ENCODE measurements at places on chromosomes 3 and 15.

DNA sequence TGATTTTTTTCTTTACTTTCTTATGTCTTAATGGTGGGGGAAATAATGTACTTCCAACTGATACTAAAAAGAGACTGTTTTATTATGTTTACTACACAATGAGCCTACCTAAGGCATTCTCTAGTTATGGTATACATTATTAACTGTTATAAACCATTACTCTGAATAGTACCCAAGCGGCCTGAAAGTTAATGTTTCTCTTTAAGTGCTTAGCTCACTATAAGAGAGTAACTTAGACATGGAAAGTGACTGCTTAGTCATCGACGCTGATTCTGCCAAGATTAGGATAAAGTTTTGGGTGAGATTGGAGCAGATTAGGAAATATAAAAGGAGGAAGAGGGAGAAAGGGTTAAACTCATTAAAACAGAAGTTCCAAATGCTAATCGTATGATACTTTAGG lies 365.0 kb downstream of the NLGN1 start:
- no peak for DNase-seq

- peak; percentile 32 for DNase-seq
Observed at GRCh38 chr3:125115640-125116039, 59.8 kb upstream of the HEG1 start.

GRCh38 chr3:60322298-60322856 lies 928.9 kb downstream of the FHIT start:
- no peak for DNase-seq

DNA sequence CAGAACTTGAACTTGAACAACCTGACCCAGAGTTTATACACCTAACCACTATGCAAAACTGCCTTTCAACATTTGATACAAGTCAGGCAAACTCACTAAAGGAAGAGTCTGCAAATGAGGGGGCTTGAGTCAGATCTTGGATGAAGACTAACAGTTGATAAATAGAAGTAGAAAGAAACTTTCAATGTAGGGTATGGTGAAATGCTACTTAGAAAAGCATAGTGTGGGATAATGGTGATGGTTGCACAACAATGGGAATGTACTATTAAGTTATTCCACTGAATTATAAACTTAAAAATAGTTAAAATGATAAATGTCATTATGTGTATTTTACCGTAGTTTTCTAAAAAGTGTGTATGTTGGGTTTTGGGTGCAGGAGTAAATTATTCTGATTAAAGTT lies 19.7 kb upstream of the ZNF280D start:
- DNase-seq = no peak

GRCh38 chr3:53269888-53270880 lies 14.4 kb upstream of the TKT start:
- peak; percentile 68 for DNase-seq

DNA sequence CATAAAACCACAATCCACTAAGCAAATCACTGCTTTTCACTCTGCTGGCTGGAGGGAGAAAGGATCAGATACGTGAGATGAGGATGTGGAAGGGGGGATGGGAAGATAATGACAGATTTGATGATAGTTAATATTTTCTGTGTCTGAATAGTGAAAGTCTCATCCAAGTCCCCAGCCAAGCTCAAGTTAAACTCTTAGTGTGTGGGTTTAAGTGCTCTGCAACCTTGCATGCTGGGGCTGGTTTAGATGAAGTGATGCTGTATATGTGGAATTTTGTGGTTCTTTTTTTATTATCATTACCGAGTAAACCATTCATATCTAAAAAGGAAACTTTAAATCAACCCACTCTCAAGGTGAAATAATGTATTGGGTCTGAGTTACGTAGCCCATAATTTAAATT lies 111.0 kb downstream of the TPRG1 start:
- no peak for DNase-seq

DNA sequence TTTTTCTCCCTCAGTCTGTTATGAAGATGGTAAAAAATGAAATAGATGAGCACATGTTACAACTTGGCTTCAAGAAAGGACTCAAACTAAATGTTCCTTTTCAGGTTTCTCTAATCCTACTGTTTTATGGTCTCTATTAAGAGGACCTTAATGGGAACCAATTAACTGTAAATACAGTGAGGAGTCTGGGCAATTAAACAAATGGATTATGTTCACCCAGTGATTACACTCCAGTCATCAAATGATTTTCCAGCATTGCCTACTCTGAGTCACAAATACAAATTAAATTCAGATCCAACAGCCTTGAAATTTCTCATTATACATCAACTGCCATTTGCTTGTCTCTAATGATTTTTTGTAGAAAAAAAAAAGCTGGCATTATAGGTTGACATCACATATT lies 129.2 kb downstream of the NEK10 start:
- DNase-seq = no peak

- DNase-seq = peak; percentile 44
Observed at GRCh38 chr3:18425641-18426257, 610 bp upstream of the SATB1 start.

GRCh38 chr3:365268-365667 lies 168.7 kb downstream of the CHL1 start:
- DNase-seq = no peak

- DNase-seq = no peak
Observed at GRCh38 chr15:100901702-100902435, 17.3 kb upstream of the LRRK1 start.

GRCh38 chr3:127819086-127819485 lies 3.2 kb downstream of the MGLL start:
- no peak for DNase-seq

DNA sequence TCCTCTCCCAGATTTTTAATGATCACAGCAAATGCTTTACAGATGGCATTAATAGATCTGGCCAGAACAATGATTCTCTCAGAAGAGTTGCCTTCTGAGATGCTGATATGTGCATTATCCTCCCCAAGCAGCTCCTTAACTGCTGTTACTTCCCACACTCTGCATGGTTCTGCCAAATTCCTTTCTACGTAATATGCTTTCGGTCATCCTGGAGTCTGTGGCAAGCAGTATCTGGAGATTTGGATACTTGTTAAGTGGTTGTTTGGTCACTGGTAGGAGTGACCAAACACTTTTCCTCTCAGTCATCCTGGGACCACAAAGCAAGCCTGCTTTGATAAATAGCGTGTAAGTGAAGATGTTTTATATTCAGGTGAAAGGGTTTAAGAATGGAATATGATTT lies 71.1 kb upstream of the CCNL1 start:
- DNase-seq = no peak

DNA sequence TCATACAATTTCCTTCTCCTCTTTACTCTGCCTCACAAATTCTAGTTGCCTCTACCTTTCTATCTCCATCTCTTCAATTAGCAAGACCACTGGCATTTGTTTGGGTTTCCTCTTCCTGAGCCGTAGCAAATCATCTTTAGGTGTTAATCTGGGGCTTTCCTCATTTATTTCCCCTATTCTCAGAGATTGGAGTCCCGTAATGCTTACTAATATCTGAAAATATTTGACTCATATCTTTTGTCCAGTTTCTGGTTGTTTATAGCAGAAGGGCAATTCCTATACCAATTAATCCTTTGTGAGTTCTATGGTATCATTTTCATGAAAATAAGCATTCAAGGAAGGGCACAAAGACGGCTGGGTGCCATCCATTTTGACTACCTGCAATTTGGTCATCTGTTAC lies 103.7 kb downstream of the NR2E3 start:
- DNase-seq = no peak

GRCh38 chr15:63913786-63914315 lies 80.1 kb upstream of the HERC1 start:
- no peak for DNase-seq

- DNase-seq = no peak
Observed at GRCh38 chr15:73482166-73482565, 39.2 kb downstream of the REC114 start.

GRCh38 chr15:29944925-29945324 lies 122.7 kb upstream of the TJP1 start:
- DNase-seq = no peak

GRCh38 chr15:48855501-48856440 lies 22.2 kb upstream of the EID1 start:
- peak; percentile 23 for DNase-seq

DNA sequence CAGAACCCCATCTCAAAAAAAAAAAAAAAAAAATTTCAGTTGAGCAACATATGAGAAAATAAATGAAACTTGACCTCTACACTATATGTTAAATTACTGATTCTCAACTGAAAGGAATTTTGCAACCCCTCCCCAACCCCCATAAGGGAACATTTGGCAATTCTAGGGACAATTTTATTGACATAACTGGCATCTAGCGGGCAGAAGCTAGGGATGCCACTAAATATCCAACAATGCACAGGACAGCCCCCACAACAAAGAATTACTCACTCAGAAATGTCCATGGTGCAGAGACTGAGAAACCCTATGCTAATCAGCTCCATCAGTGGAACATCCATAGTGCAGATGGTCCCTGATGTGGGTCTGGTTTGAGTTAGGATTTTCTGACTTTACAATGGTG lies 58.2 kb upstream of the OXTR start:
- no peak for DNase-seq

DNA sequence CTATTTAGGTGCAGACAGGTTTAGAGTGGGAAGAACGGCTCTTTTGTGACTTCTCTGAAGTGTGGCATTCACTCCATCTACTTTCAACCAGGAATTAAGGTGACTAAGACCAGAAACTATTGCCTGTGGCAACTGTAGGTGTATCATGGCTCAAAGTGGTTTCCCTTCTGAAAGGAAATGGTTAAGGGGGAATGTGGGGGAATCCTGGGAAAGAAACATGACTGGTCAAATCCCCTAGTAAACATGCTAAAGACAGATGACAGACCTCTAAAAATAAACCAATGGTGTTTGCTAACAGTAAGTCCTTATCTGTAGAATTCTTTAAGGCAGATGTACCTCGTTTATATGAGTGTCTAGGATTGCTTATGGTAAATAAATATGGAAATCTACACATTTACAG lies 56.9 kb downstream of the MEGF11 start:
- no peak for DNase-seq

DNA sequence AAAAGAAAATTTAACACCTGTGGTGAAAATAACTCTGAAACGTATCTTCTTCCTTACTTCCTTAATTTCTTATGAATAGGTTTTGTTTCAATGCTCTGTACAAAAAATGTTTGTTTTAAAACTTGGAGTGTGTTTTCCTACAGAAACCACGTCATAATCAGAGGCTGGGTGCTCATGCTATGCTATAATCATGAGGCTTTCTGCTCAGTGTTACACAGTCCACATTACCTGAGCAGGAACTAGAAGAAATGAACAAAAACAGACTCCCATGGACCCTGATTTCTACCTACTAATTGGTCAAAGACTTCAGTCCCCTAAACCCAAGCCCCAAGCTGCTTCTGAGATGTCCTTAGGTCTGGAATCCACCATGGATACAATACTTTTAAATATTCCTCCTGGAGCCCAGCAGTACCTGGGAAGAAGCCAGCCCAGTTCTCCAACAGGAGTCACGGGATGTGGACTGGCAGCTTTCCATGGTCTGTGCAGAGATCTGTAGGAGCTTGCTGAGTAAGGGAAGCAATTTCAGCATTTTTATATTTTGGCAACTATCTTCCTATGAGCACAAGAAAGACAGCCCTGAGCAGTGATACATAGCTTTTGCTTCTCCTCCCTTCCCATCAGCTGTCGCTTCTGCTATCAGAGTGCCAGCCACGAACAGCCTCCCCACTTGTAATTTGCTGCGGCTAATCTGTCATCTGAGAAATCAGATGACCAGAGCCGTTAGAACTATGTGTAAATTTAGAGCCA lies 65.6 kb downstream of the WDR72 start:
- no peak for DNase-seq

DNA sequence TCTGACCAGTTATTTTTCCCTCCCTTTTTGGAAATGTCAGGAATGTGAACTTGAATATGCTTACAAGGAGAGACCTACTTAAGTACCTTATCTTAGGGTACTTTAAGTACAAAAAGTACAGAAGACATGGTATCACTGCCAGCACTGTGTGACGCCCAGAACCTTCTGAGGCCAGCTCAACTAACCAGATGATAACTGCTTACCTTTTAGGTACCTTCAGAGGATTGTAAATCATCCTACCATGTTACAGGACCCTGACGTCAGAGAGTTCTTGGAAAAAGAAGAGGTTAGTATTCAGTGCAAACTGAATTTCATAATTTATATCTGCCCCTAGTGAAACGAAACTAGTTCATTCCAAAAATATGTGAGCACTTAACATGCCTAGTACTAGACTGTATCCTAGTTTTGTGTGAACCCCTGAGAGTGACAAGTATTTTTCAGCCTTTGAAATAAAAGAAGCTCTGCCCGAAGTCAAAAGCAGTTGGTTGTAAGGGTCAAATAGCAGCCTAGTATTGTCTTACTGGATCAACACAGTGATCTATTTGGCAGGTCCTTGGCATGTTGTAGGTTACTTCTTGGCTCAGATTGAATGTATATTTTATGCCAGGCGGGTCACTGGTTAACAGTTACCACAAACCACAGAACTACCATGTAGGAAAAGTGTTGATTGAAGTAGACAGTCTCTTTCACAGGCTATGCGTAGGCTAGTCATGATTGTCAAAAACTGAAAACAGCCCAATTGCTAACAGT lies 23.8 kb upstream of the SNX22 start:
- DNase-seq = no peak

- DNase-seq = no peak
Observed at GRCh38 chr3:61612211-61613194, 51.1 kb downstream of the PTPRG start.

DNA sequence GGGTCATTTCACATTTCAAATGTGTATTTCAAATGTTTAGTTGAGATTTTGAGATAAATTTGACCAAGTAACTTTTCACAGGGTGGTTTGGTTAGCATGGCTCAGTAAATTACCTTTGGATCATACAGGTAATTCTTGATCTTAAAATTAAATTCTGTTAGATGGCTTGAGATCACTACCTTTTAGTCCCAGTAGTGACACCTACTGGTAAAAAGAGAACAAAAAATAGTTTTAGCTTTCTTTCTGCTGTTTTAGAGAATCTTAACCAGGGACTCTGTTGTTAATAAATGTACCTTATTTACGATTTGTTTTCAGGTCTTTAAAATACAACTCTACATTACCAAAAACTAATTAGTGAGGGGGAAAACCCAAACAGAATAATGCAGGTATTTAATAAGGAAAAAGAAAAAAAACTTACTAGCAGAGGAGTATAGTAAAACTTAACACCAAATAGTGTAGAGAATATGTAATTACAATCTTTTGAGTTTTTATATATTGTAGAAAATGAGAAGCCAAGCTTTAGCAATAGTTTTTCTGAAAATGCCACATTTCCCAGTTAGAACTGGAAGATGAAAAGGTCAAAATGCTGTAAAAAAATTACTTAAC lies 620.3 kb upstream of the AGTR1 start:
- DNase-seq = no peak

GRCh38 chr3:30098653-30099455 lies 507.5 kb upstream of the TGFBR2 start:
- DNase-seq = no peak

GRCh38 chr3:124292329-124292728 lies 300.4 kb upstream of the ROPN1 start:
- DNase-seq = no peak

- peak; percentile 54 for DNase-seq
Observed at GRCh38 chr15:57756466-57756865, 50.0 kb downstream of the POLR2M start.

GRCh38 chr15:89999676-90000185 lies 1.4 kb upstream of the ZNF710 start:
- DNase-seq = no peak

- DNase-seq = peak; percentile 63
Observed at GRCh38 chr3:106068795-106069194, 200.0 kb upstream of the CBLB start.
